NCI-H69 (cell line): ENCODE measurements at places on chromosomes 11 and 22.

- peak; percentile 79 for DNase-seq
These were observed 23.5 kb upstream of the TH start for GRCh38 chr11:2194877-2195755.

GRCh38 chr11:33779849-33780528 lies 5.7 kb upstream of the FBXO3 start:
- DNase-seq = peak; percentile 11

GRCh38 chr11:130771708-130772107 lies 144.6 kb downstream of the SNX19 start:
- no peak for DNase-seq

- no peak for DNase-seq
These were observed 35.1 kb downstream of the APOL1 start for GRCh38 chr22:36287881-36288515.

- DNase-seq = no peak
These were observed 3.4 kb downstream of the SPTBN2 start for GRCh38 chr11:66725647-66726046.

- no peak for DNase-seq
These were observed 672.7 kb downstream of the TBC1D22A start for GRCh38 chr22:47435204-47435487.

GRCh38 chr11:74321487-74322188 lies 10.2 kb upstream of the P4HA3 start:
- DNase-seq = peak; percentile 93

DNA sequence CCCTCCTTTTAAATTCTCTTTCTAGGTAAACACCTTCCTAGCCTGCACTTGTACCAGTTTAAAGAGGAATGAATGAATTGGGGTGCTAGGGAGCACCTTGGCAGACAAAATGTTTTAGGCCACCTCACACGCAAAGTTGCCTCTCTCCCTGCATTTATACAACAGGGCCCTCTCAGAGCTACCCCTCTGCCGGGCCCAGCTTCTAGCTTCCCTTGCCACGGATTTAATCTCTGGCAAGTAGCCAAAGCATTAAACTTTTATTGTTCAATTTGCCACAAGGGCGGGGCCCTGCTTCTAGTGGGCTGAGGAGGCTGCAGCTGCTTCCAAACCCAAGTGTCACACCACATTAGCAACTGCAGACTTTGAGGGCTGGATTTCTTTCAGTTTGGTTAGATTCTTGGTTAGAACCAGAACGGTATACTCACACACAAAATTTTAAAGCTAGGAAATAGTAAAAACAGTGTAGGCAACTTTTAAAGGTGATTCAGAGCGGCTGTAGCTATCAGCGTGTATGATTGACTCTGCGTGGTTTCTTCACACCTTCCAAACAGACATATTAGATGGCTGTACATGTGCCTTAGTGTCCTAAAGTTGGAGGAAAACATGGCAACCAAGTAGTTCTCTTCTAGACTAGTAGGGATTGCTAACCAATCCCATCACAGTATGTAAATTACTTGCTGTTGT lies 6.5 kb downstream of the KREMEN1 start:
- DNase-seq = peak; percentile 99

- peak; percentile 44 for DNase-seq
These were observed 5.7 kb upstream of the KIRREL3 start for GRCh38 chr11:127006311-127006710.
